ENCODE measurements at places on chromosomes 13 and 19. TPM values are rescaled to one million over a fixed set of nuclear protein-coding genes. Genes with fewer than 3 reads are reported as not detected.

Gene DMKN
- polyA plus RNA-seq, result 7.7 TPM

Gene NLRP11
- polyA plus RNA-seq, result 0.11 TPM

Gene MAP2K2
- 7.0 TPM for polyA plus RNA-seq

Gene FFAR2
- polyA plus RNA-seq, result not detected

Gene PSG7
- polyA plus RNA-seq, result not detected
